ENCODE measurements at places on chromosomes 2 and 18.
A peak's percentile ranks its signal among the peaks of the same experiment; 100 is the strongest.

GRCh38 chr2:222504719-222505118, 80.4 kb downstream of the SGPP2 start:
- no peak for DNase-seq

DNA sequence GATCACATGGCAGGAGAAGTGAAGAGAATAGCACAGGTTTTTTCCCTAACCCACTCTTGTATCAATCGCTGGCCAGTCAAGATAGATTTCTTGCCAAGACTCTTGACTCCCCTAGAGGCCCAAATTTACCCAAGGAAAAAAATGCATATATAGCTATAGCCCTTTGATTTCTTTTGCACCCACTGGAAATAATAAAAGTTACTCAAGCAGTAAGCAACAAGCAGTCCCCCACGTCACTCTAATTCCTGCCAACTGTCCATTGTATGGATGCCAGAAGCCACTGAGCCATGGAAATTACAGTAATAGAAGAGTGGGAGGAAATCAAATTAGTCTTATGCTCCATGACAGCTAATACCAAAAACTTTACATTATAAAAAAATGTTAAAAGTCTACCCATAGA, 125.3 kb upstream of the SLC39A10 start:
- peak; percentile 70 for DNase-seq

GRCh38 chr2:79373358-79374130, 139.3 kb upstream of the CTNNA2 start:
- DNase-seq, result no peak

GRCh38 chr2:232776435-232776834, at the start of gene KCNJ13:
KCNJ13 (minus strand) TSS chr2:232776565; CDS start chr2:232771362, 5,203 bp downstream.
- DNase-seq, result peak; percentile 5

GRCh38 chr2:160667811-160668210, 174.2 kb upstream of the RBMS1 start:
- DNase-seq, result no peak

DNA sequence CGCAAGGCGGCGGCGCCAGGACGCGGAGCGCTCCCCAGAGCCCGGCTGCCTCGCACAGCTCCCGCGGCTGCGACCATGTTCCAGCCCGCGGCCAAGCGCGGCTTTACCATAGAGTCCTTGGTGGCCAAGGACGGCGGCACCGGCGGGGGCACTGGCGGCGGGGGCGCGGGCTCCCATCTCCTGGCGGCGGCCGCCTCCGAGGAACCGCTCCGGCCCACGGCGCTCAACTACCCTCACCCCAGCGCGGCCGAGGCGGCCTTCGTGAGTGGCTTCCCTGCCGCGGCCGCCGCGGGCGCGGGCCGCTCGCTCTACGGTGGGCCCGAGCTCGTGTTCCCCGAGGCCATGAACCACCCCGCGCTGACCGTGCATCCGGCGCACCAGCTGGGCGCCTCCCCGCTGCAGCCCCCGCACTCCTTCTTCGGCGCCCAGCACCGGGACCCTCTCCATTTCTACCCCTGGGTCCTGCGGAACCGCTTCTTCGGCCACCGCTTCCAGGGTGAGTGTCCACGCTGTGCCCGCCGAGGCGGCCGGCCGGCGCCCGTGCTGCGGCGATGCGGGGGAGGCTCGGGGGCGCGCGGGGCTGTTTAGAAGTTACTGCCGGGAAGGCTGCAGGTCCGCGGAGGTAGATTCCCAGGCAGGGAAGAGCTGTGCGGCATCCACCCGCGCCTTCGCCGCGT, 696 bp downstream of the EMX1 start:
- no peak for DNase-seq

DNA sequence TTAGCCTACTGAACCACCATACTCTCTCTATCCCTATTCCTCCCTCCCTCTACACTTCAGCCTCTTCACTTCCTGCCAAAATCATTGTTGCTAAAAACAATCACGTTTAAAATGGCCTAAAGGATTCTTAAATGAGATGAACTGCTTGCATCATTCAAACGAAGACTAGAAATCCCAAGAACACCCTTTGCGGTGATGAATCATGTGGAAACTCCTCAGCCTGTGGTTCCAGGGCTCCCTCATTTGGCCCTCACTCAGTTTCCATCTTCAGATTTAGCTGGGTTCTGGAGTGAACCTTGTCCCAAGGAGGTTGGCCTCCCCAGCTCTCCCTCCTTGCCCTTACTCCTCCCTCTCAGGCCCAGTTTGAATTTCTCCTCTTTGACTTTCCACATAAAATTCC, 125.6 kb upstream of the CDC42EP3 start:
- DNase-seq, result peak; percentile 83

DNA sequence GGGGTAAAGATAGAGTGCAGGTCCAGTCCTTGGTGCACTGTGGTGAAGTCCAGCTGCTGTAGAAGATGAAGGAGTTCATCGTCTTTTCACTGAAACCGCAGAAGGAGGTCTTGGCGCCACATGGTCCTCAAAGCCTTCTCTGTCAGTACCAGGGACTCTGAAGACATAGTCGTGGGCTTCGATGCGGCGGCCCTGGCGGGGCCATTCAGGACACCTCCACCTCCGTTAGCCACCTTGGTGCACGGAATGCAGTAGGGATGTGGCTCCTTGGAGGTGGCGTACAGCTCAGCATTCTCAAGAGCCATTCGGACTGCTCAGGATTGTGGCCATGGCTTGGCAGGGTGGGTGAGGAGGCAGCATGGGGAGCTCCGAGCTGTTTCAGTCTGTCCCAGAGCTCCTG, 418.8 kb downstream of the SUCLG1 start:
- DNase-seq, result no peak

DNA sequence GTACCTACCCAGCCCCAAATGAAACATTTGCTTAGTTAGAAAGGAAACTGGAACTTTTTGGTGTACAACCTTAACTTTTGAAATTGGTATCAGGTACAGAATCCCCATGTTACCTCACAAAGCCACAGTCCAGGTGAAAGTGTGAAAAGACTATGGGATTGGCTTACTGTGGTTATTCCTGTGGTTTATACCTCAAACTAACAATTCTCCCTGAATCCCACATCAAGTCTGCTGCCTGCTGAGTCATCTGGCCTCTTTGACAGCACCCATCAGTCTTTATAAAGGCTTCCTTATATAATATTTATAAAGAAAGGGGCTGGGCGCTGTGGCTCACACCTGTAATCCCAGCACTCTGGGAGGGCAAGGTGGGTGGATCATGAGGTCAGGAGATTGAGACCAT, 164.6 kb downstream of the TMEM247 start:
- peak; percentile 61 for DNase-seq

DNA sequence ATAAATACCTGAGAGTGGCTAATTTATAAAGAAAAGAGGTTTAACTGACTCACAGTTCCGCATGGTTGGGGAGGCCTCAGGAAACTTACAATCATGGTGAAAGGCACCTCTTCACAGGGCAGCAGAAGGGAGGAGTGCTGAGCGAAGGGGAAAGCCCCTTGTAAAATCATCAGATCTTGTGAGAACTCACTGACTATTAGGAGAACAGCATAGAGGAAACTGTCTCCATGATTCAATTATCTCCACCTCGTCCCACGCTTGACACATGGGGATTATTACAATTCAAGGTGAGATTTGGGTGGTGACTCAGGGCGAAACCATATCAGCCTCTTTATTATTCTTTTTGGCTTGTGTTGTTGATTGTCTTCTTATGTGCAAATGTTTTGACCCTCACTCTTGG, 76.2 kb downstream of the WDR7 start:
- no peak for DNase-seq

DNA sequence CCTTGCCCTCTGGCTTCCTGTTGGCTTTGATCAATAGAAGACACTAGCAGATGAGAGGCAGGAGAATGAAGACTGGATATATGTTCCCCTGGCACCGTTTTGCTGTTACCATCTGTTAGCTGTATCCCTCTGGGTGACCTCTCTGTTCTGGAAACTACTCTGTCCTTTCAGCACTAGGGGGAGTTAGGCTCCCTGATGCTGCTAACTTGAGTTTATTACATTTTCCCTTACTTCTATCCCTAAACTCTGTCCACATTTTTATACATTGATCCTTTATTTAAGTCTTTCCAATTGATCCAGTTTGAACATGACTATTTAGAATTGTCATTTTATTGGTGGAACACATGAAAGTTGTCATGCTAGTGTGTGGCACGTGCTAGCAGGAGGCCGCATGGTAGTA, 1014.3 kb upstream of the CDH2 start:
- peak; percentile 35 for DNase-seq

GRCh38 chr2:211157211-211157610, 600.8 kb downstream of the CPS1 start:
- DNase-seq, result peak; percentile 1

- DNase-seq, result peak; percentile 92
Observed at GRCh38 chr2:121721926-121722325, 14.7 kb downstream of the NIFK start.

- no peak for DNase-seq
Observed at GRCh38 chr2:130831356-130831755, 5.4 kb upstream of the ARHGEF4 start.

- peak; percentile 89 for DNase-seq
Observed at GRCh38 chr18:13500227-13500865, 226.0 kb downstream of the FAM210A start.

DNA sequence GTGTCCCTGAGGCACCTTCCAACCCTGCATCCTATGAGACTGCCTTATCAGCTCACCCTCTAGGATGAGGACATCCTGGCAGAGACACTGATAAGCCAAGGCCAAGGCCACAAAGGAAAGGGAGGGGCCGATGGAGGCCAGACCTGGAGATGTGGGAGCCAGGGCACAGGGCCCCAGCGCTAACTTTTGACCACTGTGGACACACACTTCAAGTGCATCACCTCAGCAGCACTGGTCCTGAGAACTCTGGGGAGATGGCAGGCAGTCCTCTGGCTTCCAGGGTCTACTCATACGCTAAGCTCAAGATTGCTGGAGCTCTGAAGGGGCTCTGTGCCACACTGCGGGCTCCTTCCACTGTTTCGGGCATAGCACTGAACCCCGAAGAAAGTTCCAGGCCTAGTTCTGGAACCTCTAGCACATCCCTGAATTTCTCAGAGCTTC, 100.2 kb upstream of the ID2 start:
- no peak for DNase-seq
